ENCODE measurements at places on chromosomes 11 and 22. TPM values are rescaled to one million over a fixed set of nuclear protein-coding genes. Genes with fewer than 3 reads are reported as not detected.

Gene HPX
- 0.50 TPM for total RNA-seq

Gene CRYBB3
- not detected for total RNA-seq

Gene BIRC2
- total RNA-seq = 64.2 TPM

Gene PRODH
- not detected for total RNA-seq

Gene CBX6
- total RNA-seq = 50.2 TPM

Gene RGL4
- total RNA-seq = not detected

Gene PIH1D2
- total RNA-seq = 2.2 TPM

Gene TRIM48
- total RNA-seq = not detected
